ENCODE measurements at places on chromosomes 16 and 17.

GRCh38 chr17:74585711-74586110 is 6.4 kb downstream of the CD300LD start:
- DNase-seq, result no peak

GRCh38 chr17:67829331-67829730 is 4.0 kb downstream of the BPTF start:
- peak; percentile 29 for DNase-seq

GRCh38 chr17:47192554-47192953 is 3.5 kb upstream of the CDC27 start:
- no peak for DNase-seq

- DNase-seq, result no peak
Measured at GRCh38 chr17:50807675-50808074, 27.7 kb upstream of the WFIKKN2 start.

- DNase-seq, result no peak
Measured at GRCh38 chr16:55494994-55495421, 13.9 kb upstream of the LPCAT2 start.

DNA sequence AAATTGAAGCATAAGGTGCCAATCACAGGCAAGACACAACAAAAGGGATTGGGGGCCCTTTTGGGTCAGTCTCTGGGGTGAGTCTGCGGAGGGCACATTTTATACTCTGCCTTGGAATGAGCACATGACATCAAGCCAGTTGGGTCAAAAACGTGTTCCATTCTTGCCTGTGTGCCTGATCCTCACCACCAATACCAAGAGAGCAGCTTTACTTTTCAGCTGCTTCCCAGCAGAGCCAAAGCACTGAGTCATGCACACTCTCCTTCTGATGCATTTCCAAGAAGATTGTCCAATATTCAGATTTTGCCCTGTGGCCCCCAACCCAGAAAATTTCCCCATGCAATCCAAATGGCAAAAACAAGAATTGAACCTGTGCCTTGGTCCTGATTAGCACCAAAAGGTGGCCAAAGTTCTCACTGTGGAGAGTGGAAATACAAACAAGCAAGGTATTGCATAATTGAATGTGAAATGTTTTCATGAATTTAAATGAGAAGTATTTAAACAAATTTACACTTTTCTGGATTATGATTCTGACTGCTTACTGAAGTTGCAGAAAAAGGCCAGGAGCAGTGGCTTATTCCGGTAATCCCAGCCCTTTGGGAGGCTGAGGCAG is 217.8 kb upstream of the SOX9 start:
- no peak for DNase-seq

GRCh38 chr16:21056396-21056795 is 94.2 kb downstream of the DNAH3 start:
- no peak for DNase-seq

GRCh38 chr17:34207572-34207971 is 47.5 kb upstream of the CCL2 start:
- no peak for DNase-seq
